WTC11 (cell line): ENCODE measurements at places on chromosomes 11 and 22.

DNA sequence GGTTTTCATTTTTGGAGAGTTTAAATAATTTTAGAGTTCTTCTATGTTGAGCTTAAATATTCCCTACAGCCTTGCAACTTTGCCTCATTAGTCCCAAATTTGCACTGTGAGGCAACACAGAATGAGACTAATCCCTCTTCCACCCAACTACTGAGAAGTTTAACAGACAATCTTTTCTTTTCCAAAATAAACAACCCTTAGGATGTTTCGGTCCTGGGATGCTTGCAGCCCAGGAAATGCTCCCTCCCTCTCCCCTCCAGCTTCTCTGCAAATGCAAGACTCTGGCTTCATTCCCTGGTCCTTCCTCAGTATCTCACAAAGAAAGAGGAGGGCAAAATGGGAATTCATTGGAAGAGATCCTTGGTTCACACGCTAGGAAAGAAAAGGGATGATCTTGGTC, 222.5 kb downstream of the ST3GAL4 start:
- peaks cover 27% of the 10 kb centered on the region for H3K4me1 ChIP-seq
- H3K27me3 ChIP-seq = peaks cover 2% of the 10 kb centered on the region; the same call in 1 of the 2 replicates
- H3K36me3 ChIP-seq = no peaks in the 10 kb centered on the region
- no peak overlapping the region for H3K4me3 ChIP-seq
- no peak for DNase-seq

DNA sequence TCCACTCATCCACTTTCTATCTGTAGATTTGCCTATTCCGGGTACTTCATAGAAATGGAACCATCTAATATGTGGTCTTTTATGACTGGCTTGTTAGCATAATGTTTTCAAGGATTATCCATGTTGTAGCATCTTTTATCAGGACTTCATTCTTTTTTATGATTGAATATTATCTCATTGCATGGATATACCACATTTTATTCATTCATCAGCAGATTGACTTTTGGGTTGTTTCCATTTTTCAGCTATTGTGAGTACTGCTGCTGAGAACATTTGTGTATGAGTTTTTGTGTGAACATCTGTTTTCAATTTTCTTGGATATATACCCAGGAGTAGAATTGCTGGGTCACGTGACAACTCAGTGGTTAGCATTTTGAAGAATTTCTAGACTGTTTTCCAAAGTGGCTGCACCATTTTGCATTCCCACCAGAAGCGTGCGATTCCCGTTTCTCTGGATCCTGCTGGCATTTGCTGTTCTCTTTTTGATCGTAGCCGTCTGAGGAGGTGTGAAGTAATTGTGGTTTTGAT, 8.9 kb downstream of the DERL3 start:
- H3K27me3 ChIP-seq = no peaks in the 10 kb centered on the region; the same call in 1 of the 2 replicates
- no peak overlapping the region for H3K4me3 ChIP-seq
- no peak overlapping the region for H3K27ac ChIP-seq
- H3K4me1 ChIP-seq = peaks cover 8% of the 10 kb centered on the region
- DNase-seq = no peak

DNA sequence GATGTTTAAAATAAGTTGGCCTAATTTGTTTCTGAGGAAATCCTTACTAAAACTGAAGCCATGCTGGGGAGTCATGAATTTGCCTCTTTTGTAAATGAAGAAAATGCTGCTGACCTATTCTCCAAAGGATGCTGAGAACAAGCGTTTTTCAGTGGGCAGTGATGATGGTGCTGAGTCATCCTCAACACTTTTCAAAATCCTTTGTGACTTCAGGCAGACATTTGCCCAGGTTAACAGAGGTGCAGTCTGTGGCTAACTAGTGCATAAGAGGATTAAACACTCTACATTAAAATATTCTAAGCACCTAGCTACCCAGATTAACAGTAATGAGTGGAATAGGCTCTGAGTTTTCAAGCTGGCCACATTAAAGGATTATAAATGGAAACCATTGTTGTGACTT, 509.0 kb downstream of the DLG2 start:
- DNase-seq = no peak
- H3K4me1 ChIP-seq = peaks cover 7% of the 10 kb centered on the region
- H3K36me3 ChIP-seq = no peaks in the 10 kb centered on the region
- H3K27me3 ChIP-seq = no peaks in the 10 kb centered on the region
- no peak overlapping the region for H3K4me3 ChIP-seq

DNA sequence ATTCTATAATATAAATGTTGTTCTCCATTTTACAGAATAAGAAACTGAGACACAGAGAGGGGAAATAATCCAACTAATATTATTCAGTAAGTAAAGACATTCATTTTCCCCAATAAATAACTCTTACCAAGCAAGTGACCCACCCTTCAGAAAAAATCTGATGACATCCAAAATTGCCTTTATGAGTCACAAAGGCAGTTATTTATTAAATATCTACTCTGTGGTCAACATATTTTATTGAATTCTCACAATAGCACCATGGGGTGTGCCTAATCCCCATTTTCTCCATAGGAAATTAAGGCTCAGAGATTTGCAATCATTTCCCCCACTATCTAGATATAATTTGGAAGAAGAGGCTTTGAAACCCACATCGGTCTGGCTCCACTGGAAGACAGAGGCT, 161.5 kb upstream of the ISX start:
- no peak for DNase-seq
- no peaks in the 10 kb centered on the region for H3K4me1 ChIP-seq
- no peaks in the 10 kb centered on the region for H3K27me3 ChIP-seq
- peaks cover 4% of the 10 kb centered on the region; the same call in 1 of the 2 replicates for H3K36me3 ChIP-seq
- no peak overlapping the region for H3K27ac ChIP-seq

GRCh38 chr11:66131937-66132632, 62.0 kb downstream of the PACS1 start:
- H3K36me3 ChIP-seq = no peaks in the 10 kb centered on the region
- no peak overlapping the region for H3K27ac ChIP-seq
- DNase-seq = no peak
- H3K4me3 ChIP-seq = no peak overlapping the region
- peaks cover 22% of the 10 kb centered on the region for H3K4me1 ChIP-seq

DNA sequence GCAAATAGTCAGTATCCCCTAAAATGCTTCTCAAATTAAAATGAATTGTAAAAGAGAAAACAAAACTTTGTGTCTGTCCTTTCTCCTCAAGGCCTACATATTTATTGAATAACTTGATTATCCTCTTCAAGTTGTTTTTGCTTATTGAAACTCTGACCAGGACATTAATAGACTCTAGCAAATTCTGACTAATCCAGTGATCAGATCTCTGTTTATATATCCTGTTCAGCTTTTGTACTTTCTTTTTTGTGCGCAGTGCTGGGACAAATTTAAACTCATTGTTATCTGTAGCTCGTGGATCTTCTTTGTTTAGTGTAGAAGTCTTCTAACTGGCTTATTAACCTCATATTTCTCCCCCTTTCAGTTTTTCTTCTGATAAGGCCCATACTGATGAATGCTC, 139.9 kb upstream of the SORL1-AS1 start:
- no peak for DNase-seq
- peaks cover 86% of the 10 kb centered on the region for H3K36me3 ChIP-seq
- H3K27me3 ChIP-seq = no peaks in the 10 kb centered on the region
- no peak overlapping the region for H3K27ac ChIP-seq
- no peak overlapping the region for H3K4me3 ChIP-seq
- H3K4me1 ChIP-seq = no peaks in the 10 kb centered on the region

- no peak overlapping the region for H3K27ac ChIP-seq
- H3K27me3 ChIP-seq = no peaks in the 10 kb centered on the region; the same call in 1 of the 2 replicates
- no peaks in the 10 kb centered on the region for H3K36me3 ChIP-seq
- peaks cover 13% of the 10 kb centered on the region for H3K4me1 ChIP-seq
- no peak for DNase-seq
These were observed 932.7 kb downstream of the TBC1D22A start for GRCh38 chr22:47695176-47695575.

DNA sequence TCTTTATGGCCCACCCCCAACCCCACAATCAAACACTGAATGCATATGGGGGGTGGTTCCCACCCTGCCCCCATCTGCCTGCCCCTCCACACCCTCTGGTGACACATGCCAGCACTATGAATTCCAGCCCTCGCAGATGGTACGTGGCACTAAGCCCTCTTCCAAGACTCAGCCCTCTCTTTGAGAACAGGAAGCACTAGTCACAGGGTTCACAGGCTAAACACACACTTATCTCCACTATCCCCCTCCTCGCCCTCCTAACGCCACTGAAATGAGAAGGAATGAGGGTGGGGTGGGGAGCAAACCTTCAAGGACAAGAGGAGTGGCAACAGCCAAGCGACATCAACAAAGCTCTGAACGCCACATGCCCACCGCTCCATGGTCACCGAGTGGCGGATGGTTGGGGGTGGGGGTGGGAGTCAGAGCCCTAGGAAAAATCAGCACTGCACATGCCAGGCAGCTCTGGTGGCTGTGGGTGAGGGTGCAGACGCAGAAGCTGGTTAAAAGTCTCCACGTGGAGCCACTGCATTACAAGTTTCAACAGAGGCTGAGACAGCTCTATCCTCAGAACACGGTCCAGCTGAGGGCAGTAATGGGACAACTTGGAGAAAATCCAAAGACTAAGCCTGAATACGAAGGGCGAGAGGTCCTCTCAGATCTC, 33.6 kb downstream of the TMEM184B start:
- H3K27me3 ChIP-seq = no peaks in the 10 kb centered on the region
- H3K4me1 ChIP-seq = peaks cover 15% of the 10 kb centered on the region
- peak overlapping the region; percentile 49; the same call in 1 of the 2 replicates for H3K27ac ChIP-seq
- H3K36me3 ChIP-seq = peaks cover 31% of the 10 kb centered on the region
- no peak for DNase-seq

DNA sequence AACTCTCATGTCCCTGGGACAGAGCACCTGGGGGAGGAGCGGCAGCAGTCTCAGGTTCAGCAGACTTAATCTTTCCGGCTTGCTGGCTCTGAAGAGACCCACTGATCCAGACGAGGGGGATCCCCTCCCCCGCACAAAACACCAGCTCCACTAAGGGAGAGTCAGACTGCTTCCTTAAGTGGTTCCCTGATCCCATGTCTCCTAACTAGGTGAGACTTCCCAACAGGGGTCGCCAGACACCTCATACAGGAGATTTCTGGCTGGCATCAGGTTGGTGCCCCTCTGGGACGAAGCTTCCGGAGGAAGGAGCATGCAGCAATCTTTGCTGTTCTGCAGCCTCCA, 157.2 kb upstream of the TMEM45B start:
- no peaks in the 10 kb centered on the region; the same call in 1 of the 2 replicates for H3K27me3 ChIP-seq
- H3K36me3 ChIP-seq = peaks cover 15% of the 10 kb centered on the region
- no peak overlapping the region for H3K27ac ChIP-seq

DNA sequence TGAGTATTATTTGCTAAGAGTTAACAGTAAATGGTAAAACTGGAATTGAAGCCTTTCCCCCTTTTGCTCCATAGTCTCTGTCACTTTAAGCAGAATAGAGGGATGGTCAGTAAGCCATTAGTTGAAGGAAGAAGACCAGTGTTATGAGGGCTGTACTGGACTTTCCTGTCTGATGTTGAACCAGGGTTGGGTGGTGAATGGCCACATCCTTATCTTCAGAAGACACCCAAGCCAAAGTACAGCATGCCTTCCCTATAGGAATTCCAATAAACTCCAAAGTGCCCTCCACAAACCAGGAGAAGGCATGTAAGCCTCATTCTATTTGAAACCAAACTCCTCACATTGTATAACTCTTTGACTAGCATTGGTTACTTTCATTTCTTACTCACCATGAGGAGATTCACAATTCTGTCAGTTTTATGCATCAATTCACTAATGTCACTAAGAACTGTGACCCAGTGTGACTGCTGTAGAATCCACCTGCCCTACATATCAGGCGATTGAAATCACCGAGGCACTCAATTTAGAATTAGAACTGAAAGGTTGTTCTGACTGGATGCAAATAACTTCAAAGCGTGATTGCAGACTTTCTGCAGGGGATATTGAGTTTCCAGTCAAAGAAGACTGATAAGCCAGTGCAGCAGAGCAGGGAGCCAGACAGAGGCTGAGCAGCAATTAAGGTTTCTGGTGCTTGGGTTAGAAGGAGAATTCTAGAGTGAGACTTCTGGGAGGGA, 107.1 kb upstream of the DDI1 start:
- no peaks in the 10 kb centered on the region for H3K27me3 ChIP-seq
- no peaks in the 10 kb centered on the region for H3K36me3 ChIP-seq
- DNase-seq = no peak

DNA sequence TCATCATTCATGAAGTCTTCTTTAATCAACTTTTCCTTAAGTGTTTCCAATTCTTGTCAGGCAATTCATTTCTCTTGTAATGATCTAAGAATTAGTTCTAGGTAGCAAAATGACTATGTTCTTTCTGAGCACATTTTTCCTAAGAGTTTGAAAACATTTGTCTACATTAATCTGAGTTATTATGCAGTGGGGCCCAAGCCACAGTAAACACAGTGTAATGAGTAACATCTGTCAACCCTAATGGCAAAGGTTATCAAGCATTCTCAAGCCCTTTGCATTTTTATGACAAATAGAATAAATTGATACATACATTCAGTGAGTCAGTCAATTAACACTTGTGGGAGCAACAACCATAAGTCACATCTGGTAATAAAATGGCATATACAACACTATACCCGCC, 106.7 kb upstream of the ZC3H12C start:
- DNase-seq = no peak
- no peaks in the 10 kb centered on the region for H3K4me1 ChIP-seq
- H3K36me3 ChIP-seq = no peaks in the 10 kb centered on the region
- H3K27me3 ChIP-seq = no peaks in the 10 kb centered on the region
- no peak overlapping the region for H3K27ac ChIP-seq

DNA sequence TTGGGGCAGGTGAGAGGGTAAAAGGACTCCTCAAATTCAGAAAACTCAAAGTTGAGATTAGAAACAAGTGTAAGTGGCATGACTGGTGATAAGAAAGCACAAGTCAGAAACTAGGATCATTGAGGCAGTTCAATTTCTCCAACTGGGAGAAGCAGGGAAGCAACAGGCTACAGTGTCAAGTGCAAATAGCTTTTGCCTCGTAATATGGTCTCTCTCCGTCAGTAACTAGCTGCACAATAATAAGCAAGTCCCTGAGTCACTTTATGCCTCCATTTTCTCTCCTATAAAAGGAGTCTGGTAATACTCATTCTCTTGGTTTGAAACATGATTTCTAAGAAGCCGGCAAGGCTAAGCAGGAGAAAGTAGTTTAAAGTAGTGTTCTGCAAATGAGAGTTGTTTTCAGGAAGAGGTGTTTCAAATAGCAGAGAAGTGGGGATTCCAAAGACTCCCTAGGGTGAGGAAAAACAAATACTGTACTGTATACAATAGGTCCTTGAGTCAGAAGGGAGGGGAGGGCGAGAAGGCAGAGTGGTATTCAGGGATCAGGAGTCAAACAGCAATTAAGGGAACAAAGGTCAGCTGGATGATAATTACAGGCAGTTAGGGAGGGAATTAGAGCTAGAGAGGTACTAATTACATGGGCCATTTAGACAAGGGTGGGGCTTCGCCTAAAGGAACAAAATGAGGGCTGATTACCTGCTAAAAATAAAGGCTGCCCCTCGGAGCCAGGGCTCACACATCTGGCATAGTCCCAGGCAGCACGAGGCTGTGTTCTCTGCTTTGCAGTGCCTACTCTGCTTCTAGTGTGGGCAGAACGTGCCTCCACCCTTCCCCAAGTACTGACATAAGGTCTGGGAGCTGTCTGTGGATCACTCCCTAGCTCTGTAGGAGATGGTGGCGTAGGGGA, 96.0 kb upstream of the BDNF start:
- peaks cover 9% of the 10 kb centered on the region for H3K36me3 ChIP-seq
- H3K27ac ChIP-seq = no peak overlapping the region
- peak overlapping the region; percentile 11 for H3K4me3 ChIP-seq
- H3K4me1 ChIP-seq = peaks cover 29% of the 10 kb centered on the region

- H3K36me3 ChIP-seq = peaks cover 2% of the 10 kb centered on the region; the same call in 1 of the 2 replicates
- no peak overlapping the region for H3K27ac ChIP-seq
- DNase-seq = no peak
- peak overlapping the region; percentile 30; the same call in 1 of the 2 replicates for H3K4me3 ChIP-seq
- no peaks in the 10 kb centered on the region for H3K27me3 ChIP-seq
These were observed 31.5 kb downstream of the ARVCF start for GRCh38 chr22:19984851-19985811.

GRCh38 chr22:38246046-38246658, 26.7 kb downstream of the TMEM184B start:
- H3K4me1 ChIP-seq = peaks cover 4% of the 10 kb centered on the region
- no peak overlapping the region for H3K27ac ChIP-seq
- no peaks in the 10 kb centered on the region for H3K27me3 ChIP-seq
- no peak for DNase-seq
- peaks cover 35% of the 10 kb centered on the region for H3K36me3 ChIP-seq
- no peak overlapping the region for H3K4me3 ChIP-seq
